ENCODE measurements at places on chromosomes 5 and 9. TPM values are rescaled to one million over a fixed set of nuclear protein-coding genes. Genes with fewer than 3 reads are reported as not detected.

DMGDH gene
- polyA plus RNA-seq = 0.24 TPM

PCDHGC3 gene
- 2.5 TPM for polyA plus RNA-seq

CACNA1B gene
- under 0.01 TPM for polyA plus RNA-seq

FABP6 gene
- not detected for polyA plus RNA-seq

RASA1 gene
- polyA plus RNA-seq = 13.0 TPM

FBXL7 gene
- 4.2 TPM for polyA plus RNA-seq
